Activated naive CD8-positive, alpha-beta T cell treated with anti-CD3 and anti-CD28 coated beads, Interleukin-2, amount 10 ng/mL, durations not matched to agents 7 days and 5 days (primary cell): ENCODE measurements at places on chromosomes 6 and 20.

DNA sequence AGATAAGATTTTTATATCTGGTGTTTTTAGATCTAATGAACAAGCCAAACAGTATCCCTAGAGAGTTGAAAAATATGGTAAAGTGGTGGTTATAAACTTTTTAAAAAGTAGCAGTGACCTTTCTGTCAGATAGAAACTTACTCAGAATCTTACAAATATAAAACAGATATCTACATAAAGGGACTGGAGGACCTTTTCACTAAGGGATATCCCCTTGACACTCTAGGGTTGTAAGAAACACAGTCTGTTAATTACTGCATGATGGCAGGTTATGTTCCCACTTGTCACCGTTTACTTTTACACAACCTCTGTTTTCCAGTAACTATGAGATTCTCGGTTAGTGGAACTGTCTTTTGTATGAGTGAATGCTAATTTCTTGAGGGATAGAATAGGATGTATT, 11.5 kb downstream of the CFAP206 start:
- DNase-seq = no peak

DNA sequence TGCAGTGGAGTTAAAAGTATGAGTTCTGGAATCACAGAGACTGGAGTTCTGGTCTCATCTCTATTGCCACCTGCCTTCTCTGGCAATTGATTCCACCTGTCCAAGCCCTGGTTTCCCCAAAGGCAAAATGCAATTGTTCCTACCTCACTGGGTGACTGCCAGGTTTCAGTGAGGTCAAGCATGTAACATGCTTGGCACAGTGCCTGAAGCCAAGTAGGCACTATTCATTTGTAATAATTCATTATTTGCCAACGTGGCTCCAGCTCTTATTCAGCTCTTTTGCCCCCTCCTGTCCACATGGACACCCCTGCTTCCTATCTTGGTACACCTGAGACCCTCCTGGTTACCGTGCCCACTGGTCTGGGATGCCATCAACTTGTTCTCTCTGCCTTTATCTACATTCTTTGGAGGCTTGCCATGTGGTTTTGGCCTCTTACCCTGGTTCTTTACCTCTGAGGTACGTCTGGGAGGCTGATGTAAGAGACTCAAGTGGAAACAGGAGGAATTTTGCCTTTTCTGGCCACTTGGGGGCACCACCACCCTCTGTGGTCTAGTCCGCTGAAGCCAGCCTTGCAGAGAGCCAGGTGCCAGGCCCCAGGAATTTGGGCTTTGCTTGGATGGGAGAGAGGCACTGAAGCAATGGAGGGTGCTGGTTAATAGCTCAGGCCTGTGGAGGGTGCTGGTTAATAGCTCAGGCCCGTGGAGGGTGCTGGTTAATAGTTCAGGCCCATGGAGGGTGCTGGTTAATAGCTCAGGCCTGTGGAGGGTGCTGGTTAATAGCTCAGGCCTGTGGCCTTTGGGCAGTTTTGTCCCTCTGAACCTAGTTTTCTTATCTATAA, 1.7 kb downstream of the KCNK15 start:
- DNase-seq = peak; percentile 63

- no peak for DNase-seq
Observed at GRCh38 chr20:54144847-54145414, 28.9 kb downstream of the CYP24A1 start.

DNA sequence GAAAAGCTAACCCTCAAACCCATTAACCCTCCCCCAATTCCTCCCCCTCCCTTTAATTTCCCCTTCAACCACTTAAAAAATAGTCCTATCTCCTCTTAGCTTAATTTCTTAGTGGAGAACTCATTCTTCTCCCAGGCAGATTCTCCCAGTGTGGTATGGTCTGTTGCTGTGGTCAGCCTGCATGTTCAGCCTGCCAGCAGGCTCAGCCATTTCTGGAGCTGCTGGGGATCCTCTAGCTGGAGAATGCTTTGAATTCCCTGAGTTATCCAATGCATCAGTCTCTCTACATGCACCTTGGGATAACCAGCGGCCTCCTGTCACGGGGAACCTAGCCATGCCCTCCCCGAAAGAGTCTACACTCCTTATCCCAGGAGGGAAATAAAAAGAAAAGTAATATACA, 375.4 kb upstream of the RSPO3 start:
- DNase-seq = no peak

GRCh38 chr20:38313676-38314075, 9.7 kb downstream of the BPI start:
- no peak for DNase-seq

DNA sequence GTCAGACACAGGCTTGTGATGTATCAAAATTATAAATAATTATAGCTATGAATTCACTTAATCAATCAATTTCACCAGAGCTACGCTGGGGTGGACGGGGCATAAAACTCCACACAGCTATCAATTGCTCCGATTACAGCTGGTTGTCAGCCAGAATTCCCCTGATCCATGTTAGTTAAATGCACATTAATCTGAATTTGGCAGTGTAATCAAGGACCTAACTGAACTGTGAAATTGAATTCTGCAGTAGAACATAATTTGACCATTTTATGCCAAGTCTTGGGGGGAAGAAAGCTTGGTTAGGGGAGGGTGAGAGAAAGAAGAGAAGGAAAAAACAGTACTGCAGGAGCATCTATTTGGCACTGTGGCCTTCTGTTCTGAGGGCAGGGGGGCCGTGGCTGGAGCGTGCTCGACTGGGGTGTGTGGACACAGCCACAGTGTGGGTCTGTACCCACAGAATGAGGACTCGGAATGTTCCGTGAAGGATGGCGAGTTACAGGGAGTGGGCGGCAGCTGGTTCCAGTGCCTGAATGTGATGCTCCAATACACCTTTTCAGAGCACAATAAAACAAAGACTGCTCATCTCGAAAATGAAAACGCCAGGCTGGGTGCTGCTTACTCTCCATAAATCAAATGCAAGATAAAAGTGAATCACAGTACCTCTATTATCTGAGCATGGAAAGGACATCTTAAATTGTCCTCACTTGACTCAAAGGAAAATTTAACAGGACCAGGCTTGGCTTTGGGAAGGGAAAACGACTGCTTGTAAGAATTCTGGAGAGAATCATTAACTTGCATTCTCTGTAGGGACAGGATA, 59.2 kb downstream of the LAMP5 start:
- DNase-seq = no peak

- peak; percentile 34 for DNase-seq
Observed at GRCh38 chr6:43951063-43951755, 176.0 kb downstream of the MRPL14 start.

DNA sequence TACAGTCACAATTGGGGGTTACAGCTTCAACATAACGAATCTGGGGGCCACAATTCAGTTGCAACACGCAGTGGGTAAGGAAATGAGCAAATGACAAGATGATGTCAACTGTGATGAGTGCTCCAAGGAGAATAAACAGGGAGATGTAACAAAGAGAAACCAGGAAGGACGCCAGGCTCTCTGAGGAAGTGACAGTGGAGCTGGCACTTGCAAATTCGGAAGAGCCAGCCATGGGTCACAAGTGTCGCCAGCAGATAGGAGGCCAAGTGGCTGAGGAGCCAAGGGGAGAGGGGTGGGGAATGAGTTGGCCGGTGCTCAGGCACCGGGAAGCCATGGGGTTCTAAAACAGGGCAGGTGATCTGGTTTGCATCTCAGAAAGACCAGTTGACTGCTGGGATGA, 136.4 kb downstream of the EYA2 start:
- no peak for DNase-seq

- DNase-seq = no peak
Observed at GRCh38 chr6:128719786-128720185, 163.2 kb upstream of the LAMA2 start.

GRCh38 chr20:15011631-15012030, 674.2 kb upstream of the FLRT3 start:
- no peak for DNase-seq

- peak; percentile 51 for DNase-seq
Observed at GRCh38 chr20:56893226-56893917, 264.3 kb downstream of the TFAP2C start.

GRCh38 chr6:24493945-24494820, 586 bp upstream of the ALDH5A1 start:
- DNase-seq = no peak

DNA sequence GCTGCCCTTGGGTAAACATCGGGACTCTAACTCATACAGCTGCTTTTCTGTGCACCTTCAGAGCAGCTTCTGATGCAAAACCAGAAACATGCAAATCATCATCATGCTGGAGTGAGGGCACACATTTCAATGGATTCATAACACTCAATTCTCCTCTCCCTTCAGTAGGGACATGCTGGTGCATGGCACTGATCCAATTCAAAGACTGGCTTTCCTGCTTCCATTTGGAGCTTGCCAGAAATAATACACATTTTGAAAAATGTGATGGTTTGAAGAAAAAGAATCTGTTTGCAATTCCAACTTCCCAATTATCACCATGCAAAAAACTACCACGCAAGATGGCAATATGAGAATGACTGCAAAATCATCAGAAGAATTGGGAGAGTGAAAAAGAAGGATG, 65.2 kb upstream of the PDE10A start:
- DNase-seq = no peak

- DNase-seq = no peak
Observed at GRCh38 chr20:47262365-47263013, 94.0 kb downstream of the ZMYND8 start.

GRCh38 chr20:24637941-24638340, 168.5 kb downstream of the SYNDIG1 start:
- no peak for DNase-seq

DNA sequence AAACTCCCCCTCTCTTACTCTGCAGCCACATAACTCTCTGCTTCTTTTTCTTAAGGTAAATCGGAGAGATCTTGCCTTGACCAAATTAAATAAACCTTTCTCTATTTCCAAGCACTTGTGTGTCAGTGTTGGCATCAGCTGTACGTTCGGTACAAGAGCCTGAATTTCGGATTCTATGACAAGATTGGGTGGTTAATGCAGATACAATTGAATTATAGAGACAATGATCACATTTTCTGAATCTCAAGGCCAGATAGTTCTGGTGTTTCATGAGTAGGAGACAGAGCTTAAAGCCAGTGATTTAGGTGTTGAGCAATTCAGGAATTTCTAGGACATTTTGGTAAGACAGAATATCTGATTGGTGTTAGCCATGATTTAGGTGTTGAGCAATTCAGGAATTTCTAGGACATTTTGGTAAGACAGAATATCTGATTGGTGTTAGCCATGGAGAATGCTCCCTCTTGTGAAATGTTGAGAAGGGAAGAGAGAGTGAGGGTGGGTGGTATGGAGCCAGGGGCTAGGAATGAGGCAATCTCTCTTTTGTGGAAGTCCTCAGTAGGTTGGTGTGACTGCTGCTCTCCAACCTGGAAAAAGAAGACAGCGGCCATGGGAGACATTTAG, 5.1 kb downstream of the SPINT3 start:
- no peak for DNase-seq

DNA sequence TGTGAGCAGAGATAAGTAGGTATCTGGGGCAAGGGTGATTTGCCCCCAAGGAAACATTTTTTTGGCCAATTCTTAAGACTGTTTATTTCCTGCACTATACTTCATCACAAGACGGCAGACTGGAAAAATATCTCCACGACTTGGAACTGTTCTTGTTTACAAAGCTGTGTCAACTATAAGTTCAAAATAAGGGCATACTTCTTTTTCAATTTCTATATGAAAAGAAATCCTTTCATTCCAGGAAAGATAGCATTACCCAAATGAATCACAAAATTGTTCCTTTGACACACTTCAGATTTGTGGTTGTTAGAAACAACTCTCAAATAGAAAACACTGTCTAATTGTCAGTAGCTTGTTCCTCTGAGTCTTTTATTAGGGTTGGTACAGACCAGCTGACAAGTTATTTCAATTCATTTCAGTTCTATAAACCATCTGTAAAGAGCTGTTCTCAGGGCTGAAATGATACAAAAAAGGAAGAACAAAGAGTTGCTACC, 212.9 kb upstream of the PRDM1 start:
- DNase-seq = no peak

- DNase-seq = no peak
Observed at GRCh38 chr6:314377-314776, 22.1 kb downstream of the DUSP22 start.

- DNase-seq = no peak
Observed at GRCh38 chr6:69768664-69769063, 28.1 kb downstream of the LMBRD1 start.
